ENCODE measurements at places on chromosomes 4 and X.
A peak's percentile ranks its signal among the peaks of the same experiment; 100 is the strongest.

DNA sequence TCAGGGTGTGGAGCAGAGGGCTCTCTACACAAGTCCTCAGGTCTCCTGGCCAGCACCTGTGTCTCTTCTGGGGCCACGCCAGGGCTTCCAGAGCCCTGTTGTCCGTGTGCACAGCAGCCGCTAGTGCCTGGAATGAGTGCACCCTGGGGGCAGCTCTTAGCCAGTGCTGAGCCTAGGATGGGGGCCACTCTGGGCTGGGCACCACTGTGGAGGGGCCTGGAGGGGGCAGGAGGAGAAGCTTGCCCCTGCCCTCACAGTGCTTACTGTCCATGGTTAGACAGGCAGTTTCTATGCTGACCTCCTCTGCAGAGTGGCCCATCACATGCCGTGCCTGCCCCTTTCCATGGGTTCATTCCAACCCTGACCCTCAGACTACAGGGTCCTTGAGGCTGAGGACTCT is 42.7 kb upstream of the GRPEL1 start:
- DNase-seq, result no peak

DNA sequence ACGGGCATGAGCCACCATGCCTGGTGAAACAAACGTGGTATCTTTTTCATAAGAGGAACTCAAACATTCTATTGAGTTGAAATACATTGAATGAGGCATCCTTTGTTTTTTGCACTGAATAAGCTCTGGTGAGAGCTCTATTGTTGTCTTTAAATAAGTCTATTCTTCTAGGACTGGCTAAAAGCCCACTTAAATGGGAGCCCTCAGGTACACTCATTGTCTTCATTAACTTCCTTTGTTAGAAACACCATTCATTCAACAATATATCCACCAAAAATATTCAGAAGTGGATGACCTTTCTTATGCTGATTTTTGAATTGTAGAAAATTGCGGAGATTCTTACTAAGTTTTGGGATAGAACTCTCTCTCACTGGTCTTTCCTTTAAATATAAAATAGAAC is 568.0 kb downstream of the IL1RAPL1 start:
- no peak for DNase-seq

DNA sequence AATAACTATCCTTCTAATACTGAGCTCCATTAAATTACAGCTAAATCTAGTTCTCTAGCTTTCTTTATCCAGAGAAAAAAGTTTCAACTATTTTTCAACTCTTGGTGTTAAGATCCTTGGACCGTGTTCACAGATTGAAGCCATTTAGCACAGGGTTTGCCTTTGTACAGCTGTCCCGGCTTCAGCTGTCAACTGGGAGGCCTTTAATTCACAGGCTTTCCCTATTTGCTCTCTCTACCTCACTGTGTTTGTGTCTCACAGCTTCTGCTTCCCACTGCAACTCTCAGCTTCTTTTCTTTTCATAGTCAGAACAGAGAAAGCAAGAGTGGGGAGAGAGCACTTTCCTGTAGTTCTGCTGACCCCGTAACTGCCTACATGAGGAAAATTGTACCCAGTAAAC is 76.9 kb upstream of the SMAD1 start:
- no peak for DNase-seq

DNA sequence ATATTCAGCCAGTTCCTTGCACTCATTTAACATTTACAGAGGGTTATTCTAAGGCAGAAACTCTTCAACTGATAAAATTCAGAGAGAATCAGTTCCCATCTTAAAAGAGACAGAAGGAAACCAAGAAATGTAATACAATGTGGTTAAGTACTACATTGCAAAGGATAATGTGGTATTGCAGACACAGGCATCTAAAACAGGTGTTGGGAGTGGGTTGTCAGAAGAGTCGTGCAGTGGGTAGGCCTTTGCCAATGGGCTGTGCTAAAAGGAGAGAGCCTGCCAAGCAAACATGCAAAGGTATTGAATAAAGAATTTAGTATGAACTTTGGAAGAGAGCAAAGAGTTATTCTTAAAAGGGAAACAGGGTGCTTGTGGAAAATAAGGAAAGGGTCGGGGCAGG is 1044.4 kb upstream of the DIAPH2 start:
- DNase-seq, result no peak

- DNase-seq, result no peak
Observed at GRCh38 chr4:109046471-109047201, 255.8 kb downstream of the COL25A1 start.

GRCh38 chrX:55783723-55784122 is 66.2 kb downstream of the RRAGB start:
- DNase-seq, result no peak

DNA sequence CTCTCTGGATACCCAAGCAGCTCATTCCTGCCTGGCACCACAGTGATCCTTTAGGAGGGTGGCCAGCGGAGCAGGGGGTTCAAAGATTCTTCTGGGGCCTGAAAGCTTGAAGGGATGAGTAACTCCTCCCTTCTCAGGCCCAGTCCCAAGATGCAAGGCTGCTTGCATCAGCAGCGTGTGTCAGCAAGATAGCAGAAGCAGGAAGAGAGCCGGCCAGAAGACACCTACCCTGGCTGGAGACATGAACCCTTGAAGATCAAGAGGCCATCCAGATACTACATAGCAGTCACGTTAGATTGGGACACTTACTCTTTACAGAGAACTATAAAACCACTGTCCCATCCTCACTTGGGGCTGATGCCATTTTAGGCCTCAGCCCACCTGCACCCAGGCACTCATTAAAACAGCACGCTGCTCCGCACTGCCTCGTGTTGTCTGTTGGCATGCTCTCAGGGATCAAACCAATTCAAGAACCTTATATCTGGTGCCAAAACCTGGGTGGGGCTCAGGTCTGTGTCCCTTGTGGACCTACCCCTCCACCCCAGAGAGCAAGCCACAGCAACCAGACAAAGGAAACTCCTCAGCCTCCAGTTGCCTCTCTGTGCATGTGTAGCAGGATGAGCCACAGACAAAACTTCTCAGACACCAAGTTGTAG is 6.5 kb downstream of the UGT2B17 start:
- no peak for DNase-seq

DNA sequence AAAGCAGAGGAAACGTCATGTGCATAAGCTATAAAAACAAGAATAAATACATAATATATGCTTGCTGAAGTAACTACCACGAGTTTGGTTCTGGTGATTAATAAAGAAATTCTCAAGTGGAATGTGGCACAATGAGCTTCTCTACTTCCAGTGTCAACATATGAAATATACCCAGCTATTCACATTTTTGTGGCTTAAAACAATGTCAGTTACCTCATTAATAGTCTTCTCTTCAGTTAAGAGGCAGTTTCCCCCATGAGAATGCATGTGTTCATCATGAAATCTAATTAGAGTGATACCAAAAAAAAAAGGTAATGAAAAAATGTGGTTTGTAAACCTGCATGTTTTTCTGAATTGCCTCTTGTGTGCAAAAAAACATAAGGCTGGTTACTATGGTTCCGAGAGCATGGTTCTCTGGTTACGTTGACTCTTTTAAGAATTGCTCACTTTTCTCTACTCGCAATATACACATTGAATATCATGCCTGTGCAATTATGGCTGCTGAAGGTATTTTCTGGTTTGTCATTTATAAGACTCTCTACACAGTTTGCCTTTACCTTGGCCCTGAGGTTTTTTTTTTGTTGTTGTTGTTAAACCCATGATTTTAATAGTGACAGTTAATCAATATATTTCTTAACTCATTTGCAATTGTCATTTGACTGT is 108.2 kb downstream of the PCDH7 start:
- DNase-seq, result no peak

DNA sequence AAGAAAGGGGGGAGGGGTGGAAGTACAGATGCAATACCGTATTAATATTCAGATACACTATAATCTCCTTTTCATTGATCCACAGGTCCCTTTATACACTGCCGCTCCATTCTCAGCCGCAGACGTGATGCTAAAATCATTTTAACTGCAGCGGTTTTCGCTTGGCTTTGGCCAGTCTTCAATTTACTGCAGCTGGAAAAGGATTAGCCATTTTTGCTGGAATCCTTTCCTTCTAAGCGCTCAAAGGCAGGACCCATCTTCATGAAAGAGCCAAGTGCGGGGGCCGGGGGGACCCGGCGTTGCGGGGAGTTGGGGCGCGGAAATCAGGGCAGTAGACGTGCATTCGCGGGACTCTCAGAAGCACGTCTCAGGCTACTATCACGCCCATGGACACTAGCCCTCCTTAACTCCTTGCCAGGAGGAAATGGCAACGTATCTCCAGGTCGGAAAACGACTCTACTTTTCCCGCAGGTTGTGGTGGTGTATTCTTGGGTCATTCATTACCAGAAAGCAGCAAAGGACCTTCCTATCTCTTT is 1.7 kb upstream of the PCDH10 start:
- no peak for DNase-seq

- DNase-seq, result no peak
Observed at GRCh38 chr4:85967872-85968271, 392.0 kb downstream of the MAPK10 start.

DNA sequence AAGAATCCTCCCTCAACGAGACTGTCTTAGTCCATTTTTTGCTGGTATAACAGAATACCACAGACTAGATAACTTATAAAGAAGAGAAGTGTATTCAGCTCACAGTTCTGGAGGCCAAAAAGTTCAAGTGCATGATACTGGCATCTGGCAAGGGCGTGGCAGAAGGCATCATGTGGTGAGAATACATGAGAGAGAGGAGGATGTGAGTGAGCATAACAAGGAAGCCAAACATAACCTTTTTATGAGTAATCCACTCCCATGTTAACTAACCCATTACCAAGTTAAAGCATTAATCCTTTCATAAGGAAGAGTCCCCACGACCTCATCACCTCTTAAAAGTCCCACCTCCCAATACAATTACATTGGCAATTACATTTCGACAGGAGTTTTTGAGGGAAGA is 504.6 kb downstream of the IQCM start:
- DNase-seq, result no peak

DNA sequence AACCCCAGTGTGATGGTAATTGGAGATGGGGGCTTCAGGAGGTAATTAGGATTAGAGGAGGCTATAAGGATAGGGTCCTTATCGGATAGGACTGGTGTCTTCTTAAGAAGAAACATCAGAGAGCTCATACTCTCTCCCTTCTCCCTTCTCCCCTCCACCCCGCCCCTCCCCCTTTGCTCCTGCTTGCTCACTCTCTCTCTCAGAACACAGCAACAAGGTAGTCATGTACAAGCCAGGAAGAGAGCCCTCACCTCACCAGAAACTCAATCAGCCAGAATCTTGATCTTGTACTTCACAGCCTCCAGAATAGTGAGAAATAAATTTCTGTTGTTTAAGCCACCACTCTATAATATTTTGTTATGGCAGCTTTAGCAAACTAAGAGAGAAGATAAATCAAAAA is 4.5 kb downstream of the DDX60L start:
- DNase-seq, result peak; percentile 52

DNA sequence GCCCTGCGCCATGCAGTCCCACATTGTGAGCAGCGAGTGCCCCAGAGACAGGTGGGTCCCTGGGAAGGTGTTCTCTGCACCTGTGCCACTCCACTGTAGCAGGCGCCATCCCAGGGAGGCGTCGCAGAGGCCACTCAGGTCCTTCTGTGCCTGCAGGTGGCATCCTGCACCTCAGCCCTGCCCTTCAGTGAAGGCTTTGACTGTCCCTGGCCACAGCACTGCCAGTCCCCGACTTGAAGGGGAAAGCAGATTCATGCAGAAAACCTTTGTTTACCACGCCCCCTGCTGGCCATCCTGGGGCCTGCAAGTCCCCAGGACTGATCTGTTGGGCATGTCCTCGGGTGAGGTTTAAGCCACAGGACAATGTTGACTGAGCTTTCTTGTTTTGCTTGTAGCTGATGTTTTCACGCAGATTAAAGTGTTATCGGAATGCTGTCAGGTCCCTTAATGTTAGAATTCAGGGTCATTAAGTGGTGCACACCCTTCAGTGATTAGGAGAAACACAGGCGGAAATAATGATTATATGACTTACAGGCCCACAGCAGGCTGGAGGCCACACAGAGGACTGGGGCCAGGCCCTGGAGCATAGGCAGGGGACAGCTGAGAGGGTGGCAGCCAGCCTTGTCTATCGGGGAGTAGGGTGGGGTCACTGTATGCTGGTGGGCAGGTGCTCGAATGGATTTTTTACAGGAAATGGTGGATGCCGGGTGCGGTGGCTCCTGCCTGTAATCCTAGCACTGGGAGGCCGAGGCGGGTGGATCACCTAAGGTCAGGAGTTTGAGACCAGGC is 5.0 kb downstream of the TACC3 start:
- peak; percentile 90 for DNase-seq

DNA sequence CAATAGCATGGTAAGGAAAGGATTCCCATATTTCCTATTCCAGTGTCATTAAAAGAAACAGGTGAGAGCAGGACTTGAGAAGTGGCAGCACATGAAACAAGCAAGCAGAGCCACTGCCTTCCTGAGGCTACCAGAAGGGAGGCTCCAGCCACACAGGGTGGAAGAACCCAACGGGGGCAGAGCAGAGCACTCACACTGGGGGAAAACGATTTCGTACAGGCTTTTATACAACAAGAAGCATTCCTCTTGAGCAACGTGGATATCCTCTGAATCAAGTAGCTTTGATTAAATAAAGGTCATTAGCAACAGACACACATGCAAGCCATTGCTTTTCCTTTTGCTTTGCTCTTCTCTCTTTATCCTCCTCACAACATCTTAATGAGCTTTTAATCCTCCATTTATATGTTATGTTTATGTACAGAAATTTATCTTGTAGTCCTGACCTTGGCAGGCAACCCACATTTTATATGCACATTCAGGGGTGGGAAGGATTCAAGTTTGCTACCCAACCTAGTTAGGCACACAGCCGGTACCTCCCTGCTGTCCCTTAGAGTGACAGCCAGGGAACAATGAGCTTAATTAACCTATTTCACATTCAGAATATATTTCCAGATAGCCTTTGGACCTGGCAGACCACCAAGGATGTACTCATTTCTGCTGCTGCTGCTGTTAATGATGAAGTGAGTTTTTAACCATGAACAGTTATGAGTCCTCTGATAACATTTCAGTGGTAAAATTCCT is 202.1 kb downstream of the ARHGAP24 start:
- no peak for DNase-seq

DNA sequence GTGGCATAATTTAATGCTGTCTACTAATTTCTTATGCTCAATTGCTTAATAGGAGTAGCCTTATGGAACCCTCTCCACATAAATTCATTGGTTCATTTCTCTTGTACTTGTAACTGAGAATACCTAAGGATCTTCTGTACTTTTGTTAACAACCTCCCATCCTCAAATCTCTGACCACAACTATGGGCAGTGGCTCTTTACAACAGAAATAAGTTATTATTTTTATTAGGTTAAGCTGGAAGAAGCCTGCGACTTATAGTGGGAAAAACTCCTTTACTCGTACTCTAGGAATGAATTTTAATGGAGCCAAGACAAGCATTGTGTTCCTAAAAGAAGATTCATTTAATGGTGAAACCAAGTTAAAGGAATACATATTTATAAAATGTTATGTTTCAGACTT is 337.1 kb upstream of the CTSO start:
- no peak for DNase-seq

- DNase-seq, result no peak
Observed at GRCh38 chr4:166422475-166422874, 549.4 kb downstream of the TLL1 start.
